Calu3 (cell line): ENCODE measurements at places on chromosomes 6 and 20. TPM values are rescaled to one million over a fixed set of nuclear protein-coding genes. Genes with fewer than 3 reads are reported as not detected.

DNA sequence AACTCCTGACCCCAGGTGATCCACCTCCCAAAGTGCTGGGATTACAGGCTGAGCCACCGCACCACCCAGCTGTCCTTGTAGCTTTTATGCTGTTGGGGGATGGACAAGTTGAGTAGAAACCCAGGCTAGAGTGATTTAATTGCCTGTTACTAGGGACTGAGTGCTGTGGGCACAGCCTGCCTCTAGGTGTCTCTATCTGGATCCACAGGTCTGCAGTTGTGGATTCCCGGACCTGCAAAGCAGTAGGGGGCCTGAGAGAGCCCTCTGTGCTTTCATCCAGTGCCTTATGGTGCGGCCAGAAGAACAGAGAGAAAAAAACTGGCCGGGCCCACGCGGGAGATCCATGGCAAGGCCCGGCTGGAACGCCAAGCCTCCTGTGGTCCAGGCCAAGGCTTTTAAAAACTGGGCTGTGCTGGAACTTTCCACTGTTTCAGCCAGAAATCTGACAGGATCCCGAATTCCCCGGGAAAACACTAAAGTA, 5.2 kb downstream of the SIRPA start:
- peak; percentile 53 for DNase-seq

- no peak for DNase-seq
Measured at GRCh38 chr6:168583821-168584220, 142.8 kb downstream of the SMOC2 start.

GRCh38 chr20:13458860-13459451, 179.8 kb downstream of the TASP1 start:
- DNase-seq: peak; percentile 9

GRCh38 chr6:40336940-40337760, 250.0 kb downstream of the LRFN2 start:
- DNase-seq: no peak

DNA sequence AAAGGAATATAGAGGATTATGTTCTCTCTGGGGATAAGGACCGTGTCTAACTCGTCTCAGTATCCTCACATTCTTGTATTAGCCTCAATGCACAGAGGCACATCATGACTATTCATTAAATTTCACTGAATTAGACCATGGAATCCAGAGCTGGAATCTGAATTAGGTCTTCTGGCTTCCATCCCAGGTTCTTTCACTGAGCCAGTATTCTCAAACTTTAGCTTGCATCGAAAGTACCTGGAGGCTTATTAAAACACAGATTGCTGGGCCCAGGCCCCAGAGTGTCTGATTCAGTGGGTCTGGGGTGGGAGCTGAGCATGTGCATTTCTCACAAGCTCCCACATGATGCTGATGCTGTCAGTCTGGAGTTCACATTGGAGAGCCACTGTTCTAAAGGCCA, 142.0 kb downstream of the UST start:
- DNase-seq: no peak

Gene KLHDC3
- 85.9 and 95.7 TPM in 2 replicates for total RNA-seq

Gene GTPBP2
- 186 and 188 TPM in 2 replicates for total RNA-seq
